ENCODE measurements at places on chromosomes 2 and 18.
A peak's percentile ranks its signal among the peaks of the same experiment; 100 is the strongest.

DNA sequence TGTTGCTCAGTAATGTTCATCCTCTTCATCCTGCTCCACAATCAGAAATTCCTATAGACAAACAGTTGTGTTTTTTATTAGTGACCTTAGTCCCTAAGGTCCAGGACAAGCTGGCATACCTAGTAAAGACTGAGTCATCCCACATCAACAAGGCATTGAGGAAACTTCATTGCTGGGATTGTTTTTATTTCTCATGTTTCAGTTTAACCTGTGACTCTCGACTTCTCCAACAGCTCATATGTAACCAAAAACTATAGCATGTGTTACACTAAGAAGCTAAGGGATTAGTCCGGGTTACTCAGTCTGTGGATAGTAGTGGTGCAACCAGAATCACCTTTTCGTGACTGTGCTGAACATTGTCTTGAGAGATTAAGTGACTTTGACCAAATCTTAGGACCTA is 292.1 kb downstream of the RDH14 start:
- DNase-seq = no peak

DNA sequence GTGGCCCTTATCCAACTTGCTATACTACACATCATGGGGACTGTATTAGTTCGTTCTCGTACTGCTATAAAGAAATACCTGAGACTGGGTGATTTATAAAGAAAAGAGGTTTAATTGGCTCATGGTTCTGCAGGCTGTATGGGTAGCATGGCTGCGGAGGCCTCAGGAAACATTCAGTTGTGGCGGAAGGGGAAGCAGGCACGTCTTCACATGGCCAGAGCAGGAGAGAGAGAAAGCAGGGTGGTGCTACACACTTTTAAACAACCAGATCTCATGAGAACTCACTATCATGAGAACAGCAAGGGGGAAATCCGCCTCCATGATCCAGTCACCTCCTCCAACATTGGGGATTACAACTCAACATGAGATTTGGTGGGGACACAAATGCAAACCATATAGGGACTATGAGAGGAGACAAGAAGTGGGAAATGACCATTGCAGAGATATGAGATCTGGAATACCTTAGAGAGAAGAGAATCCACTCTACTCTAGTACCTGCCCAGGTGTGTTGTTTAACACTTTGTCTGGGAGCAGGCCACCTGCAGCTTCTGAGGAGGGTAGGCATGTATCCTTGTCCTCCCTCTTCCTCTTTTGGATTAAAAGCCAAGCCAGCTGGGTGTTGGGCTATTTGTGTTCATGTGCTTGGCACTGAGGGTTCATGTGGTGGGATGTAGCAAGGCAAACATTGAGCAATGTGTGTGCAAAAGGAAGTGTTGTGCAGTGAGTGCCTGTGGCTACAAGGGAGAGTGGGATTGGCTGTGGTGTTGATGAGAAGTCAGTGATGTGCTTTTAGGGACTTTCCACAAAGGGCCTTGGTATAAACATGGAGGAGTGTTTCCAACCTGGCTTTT is 22.8 kb downstream of the TTLL4 start:
- DNase-seq = peak; percentile 53

- no peak for DNase-seq
These were observed 19.7 kb downstream of the DARS1 start for GRCh38 chr2:135965756-135966155.

DNA sequence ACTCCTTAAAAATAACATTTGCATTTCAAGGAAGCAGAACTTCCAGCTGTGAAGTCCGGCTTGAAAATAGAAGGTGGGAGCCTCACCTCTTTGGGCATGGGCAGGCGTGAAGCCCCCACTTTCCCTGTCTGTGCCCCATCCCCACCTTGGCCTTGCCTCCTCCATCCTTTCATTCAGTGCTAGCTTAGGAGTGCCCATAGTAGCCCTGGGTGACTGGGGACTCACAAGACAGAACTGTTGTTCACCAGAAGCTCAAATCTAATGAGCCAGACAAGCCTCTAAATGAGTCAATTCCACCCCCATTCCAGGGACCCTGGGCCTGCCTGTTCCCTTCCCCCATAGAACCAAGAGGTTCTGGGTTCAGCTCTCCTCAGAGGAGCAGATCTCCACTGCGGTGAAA is 20.0 kb downstream of the SPATA3 start:
- no peak for DNase-seq

DNA sequence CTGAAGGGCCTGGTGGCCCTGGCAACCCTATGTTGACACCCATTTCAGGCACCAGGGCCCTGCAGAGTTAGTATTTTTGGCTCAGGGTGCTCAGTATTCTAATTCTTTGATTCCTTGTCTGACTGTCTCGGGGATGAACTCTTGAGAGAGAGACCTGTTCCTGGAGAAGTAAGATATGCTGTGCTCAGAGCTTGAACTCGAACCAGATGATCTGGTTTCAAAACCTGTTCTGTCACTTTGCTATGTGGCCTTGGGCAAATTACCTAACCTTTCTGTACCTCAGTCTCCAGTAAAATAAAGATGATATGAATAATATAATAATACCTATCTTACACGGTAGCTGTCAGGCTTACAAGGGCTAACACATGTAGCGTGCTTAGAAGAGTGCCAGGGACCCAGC is 294.2 kb downstream of the DYSF start:
- no peak for DNase-seq

- DNase-seq = no peak
These were observed 67.9 kb upstream of the TMEM17 start for GRCh38 chr2:62573936-62574335.

DNA sequence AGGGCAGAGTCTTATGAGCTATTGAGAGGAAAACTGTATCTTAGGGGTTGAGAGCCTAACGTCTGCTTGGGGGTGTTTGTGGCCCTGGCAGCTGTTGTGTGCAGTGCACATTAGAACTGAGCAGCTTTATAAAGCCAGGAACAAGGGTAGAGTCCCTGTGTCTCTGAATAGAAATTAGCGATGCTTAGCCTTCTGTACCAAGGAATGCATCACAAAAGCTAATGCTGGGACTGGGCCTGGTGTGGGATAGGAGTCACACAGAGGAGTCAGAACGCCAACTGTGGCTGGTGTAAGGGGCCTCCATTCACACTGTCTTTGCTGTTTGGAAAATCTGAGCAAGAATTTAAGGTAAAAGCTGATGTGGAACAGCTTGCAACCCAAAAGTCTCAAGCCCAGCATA is 283.2 kb downstream of the SOX11 start:
- no peak for DNase-seq

GRCh38 chr2:119005051-119005450 is 63.1 kb downstream of the MARCO start:
- no peak for DNase-seq

- DNase-seq = no peak
These were observed 44.6 kb upstream of the ACVR1 start for GRCh38 chr2:157920736-157921135.

GRCh38 chr2:96945014-96945413 is 41.4 kb downstream of the FAM178B start:
- no peak for DNase-seq

DNA sequence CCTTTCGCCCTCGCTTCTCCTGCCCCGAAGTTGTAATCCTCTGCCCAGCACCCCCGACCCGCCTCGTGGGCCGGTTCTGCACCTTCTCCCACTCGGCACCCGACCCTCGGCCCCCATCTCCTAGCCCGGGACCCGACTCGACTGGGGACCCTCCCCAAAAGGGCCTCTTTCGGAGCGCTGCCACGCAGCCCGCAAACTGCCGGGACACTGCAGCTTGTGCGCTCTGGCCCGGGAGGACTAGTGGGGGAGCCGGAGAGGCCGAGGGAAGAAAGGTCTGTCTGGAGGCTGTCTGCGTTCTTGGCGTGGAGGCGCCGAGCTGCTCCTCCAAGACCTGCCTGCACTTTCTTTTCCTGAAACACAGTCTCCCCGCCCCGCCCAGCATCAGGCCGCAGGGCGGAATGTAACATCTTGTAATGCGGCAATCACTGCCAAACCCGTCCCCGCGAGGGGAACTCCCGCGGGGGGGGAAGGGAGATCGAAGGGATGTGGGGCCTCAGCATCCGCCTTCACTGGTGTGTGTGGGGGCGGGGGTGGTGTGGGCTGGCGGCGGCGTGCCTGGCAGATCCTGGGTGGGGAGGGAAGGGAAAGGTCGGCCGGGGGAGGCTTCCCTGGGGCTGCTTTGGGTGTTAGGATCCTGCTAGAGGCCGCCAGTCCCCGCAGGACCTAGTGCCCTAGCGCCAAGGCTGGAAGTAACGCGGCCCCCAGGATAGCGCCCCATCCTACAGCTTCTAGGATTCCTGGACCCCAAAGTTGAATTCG is 7.4 kb downstream of the DLX2 start:
- DNase-seq = peak; percentile 40

GRCh38 chr18:75880925-75881504 is 453.5 kb upstream of the SMIM21 start:
- DNase-seq = no peak

- no peak for DNase-seq
These were observed 22.1 kb downstream of the EHD3 start for GRCh38 chr2:31255911-31256571.

GRCh38 chr2:190093793-190094192 is 31.3 kb upstream of the MSTN start:
- no peak for DNase-seq
